Activated CD8-positive, alpha-beta memory T cell treated with anti-CD3 and anti-CD28 coated beads for 24 hours (primary cell): ENCODE measurements at places on chromosomes 5 and 9.
A peak's percentile ranks its signal among the peaks of the same experiment; 100 is the strongest.

DNA sequence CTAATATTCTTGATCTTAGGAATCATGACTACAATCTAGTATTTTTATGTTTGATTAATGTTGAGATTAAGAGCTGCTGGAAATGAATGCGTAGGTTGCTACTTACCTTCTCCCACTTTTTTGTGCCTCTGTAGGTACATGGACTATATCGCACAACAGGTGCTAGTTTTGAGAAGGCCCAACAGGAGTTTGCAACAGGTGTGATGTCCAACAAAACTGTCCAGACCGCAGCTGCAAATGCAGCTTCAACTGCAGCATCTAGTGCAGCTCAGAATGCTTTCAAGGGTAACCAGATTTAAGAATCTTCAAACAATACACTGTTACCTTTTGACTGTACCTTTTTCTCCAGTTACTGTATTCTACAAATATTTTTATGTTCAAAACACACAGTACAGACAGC, 115.0 kb downstream of the SCAMP1 start:
- no peak for DNase-seq

- no peak for DNase-seq
Observed at GRCh38 chr9:94567271-94567670, 12.4 kb downstream of the PCAT7 start.

- no peak for DNase-seq
Observed at GRCh38 chr5:149040421-149040820, 22.4 kb downstream of the SH3TC2 start.

DNA sequence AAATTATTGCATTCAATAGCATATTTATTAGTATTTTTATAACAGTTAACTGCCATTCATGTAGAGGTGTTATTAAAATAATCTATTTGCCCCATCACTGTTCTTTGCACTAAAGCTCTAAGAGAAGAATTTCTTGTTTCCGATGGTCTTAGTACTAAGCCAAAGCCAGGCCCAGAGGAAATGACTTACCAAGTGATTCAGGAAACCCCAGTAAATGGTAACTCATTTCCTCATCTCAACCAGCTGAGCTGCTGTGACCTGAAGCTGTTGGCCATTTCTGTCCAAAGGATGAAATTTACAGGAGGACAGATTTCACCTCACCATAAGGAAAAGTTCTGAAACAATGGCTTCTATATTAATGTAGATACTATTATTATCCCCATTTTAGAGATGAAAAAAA, 117.0 kb downstream of the PIK3R1 start:
- no peak for DNase-seq

DNA sequence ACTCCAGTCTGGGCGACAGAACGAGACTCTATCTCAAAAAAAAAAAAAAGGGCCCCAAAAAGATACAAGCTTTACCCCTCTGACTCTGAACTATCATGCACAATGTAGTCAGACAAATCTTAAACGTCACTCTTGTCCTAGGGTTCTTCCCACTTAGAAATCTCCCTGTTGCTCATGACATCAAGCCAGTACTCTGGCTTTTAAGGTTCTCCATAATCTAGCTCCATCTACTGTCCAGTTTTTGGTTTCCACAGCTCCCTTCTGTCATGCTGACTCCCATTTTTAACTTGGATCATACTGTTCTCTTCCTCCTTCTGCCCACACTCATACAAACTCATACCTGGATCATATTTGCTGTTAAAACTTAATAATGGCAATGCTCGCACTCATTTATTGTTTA, 156.7 kb upstream of the TLX3 start:
- no peak for DNase-seq

- DNase-seq = no peak
Observed at GRCh38 chr9:15121630-15122029, 185.4 kb downstream of the TTC39B start.

DNA sequence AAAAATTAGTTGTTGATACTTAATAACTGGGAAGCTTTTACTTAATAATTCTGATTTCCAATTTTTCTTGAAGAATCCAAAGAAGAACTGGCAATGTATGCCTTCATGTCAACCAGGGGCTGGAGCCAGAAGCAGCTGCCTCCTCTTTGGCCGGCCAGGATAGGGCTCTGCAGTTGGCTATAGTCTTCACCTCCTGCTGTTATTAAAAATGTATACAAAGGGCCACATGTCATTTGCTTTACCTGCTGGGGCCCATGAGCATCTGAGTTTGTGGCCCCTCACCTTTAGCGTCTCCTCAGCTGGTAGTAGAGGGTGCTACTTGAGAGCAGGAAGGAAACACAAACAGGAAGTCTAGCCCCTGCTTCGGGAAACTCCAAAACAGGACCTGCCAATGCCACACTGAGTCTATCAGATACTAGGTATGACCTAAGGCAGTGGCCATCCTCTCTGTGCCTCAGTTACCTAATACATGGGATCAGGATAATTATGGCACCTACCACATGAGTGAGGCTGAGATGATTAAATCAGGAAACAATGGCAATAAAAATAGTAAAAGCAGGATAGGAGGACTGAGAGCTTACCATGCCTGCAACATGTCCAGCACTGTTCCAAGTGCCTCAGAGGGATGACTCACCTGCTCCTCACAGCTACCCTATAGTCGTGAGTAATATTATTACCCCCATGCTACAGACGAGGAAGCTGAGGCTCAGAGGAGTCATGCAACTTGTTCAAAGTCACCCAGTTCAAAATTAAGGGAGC, 21.3 kb downstream of the CCDC69 start:
- DNase-seq = peak; percentile 66

GRCh38 chr5:95543017-95543705, 11.6 kb downstream of the SKIC3 start:
- no peak for DNase-seq
